ENCODE measurements at places on chromosomes 11 and 22. TPM values are rescaled to one million over a fixed set of nuclear protein-coding genes. Genes with fewer than 3 reads are reported as not detected.

Gene SLC22A25
- total RNA-seq: not detected

Gene OR4D5
- total RNA-seq: not detected

Gene HMOX1
- total RNA-seq: 344 TPM

Gene DGCR6L
- total RNA-seq: 42.8 TPM

Data from A549 treated with AZD2906 at 1 μM for 4 hours (cell line).